Stimulated activated CD8-positive, alpha-beta memory T cell treated with anti-CD3 and anti-CD28 coated beads, Interleukin-7, amount 100 ng/mL, for 48 hours (primary cell): ENCODE measurements at places on chromosomes 2 and 18.

DNA sequence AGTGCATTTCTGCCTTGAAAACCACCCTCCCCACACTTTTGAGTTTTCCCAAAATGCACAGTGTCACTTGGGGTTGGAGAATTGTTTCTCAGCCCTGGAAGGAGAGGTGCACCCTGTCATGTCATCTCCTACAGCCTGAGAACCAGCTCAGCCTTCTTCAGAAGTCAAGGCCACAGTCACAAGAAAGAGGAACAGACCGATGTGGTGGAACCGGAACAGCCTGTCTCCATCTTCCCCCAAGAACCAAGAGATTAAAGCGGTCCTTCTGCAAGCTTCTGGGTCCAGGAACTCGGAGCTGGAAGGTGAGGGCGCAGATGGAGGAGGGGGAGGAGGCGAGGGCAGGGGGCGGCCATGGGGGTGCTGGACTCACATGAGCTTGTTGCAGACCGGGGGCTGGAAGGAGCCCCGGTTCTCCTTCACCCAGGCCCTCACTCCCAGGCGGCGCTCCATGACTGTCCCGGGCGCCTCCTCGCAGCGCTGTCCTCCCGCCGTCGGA, 248 bp downstream of the HAAO start:
- no peak for DNase-seq

DNA sequence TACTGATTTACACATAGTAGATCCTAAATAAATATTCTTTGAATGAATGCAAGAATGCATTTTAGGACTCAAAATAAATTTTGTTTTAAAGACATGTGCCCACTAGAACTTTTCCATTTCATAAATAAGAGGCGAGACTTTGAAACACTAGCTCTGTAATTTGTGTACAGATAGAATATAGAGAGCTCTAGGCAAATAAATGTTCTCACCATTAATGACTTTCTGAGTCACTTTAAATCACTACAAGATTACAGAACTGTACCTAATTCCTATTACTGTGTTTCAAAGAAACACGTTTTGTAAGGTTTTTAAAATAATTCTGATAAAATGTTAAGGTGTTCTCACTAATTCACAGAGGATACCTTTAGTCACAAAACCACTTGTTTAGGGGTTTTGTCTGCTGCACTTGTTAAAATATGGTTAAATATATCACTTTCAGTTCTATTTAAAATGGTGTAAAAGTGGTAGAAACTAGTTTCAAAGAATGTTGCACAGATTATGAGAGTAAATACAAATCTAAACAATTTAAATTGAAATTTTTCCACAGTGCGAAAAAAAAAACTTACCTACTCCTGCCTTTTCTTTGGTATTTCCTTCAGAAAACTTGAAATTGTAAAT, 158.7 kb upstream of the ZC3H15 start:
- DNase-seq: no peak

- no peak for DNase-seq
Observed at GRCh38 chr2:10912076-10912731, 470 bp downstream of the KCNF1 start.

DNA sequence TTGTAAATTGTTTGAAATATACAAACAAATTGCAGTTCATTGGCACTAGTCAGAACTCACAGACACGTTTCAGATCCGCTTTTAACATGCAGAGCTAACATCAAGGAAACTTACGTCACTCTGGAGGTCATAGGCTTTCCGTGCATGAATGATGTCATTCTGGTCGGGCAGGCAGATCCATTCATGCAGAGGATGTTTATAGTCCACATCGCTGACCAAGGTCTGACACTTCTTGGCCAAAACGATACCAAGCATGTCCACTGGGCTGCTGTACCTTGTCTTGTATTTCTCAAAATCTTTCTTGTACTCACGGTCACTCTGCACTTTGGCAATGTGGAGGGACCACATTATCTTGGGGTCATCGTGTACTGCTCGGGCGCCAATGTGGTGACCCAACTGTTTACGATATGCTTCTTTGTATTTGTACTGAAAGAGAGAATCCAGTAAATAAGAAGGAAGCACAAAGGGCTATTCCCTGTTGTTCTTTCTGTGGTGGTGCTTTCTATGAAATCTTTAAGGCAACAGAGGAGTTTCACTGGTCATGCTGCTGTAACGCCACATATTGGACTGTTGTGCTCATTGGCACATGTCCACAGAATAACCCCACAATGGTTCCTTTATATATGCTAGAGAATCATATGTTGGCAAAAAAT, 114.8 kb downstream of the NEB start:
- DNase-seq: no peak

- DNase-seq: no peak
Observed at GRCh38 chr2:171345971-171346722, 87.6 kb downstream of the METTL8 start.
